ENCODE measurements at places on chromosomes 2 and 18. TPM values are rescaled to one million over a fixed set of nuclear protein-coding genes. Genes with fewer than 3 reads are reported as not detected.

GRCh38 chr18:48887294-48887904 is 63.4 kb downstream of the SMAD7 start:
- no peak overlapping the region for H3K4me3 ChIP-seq
- no peak for DNase-seq
- H3K36me3 ChIP-seq, result no peaks in the 10 kb centered on the region
- H3K27me3 ChIP-seq, result no peaks in the 10 kb centered on the region
- peaks cover 2% of the 10 kb centered on the region for H3K4me1 ChIP-seq

- H3K36me3 ChIP-seq, result no peaks in the 10 kb centered on the region
- no peak overlapping the region for H3K4me3 ChIP-seq
- peaks cover 11% of the 10 kb centered on the region for H3K27me3 ChIP-seq
- H3K27ac ChIP-seq, result no peak overlapping the region
- no peaks in the 10 kb centered on the region for H3K4me1 ChIP-seq
- no peak for DNase-seq
Measured at GRCh38 chr2:138814123-138814898, 34.1 kb upstream of the NXPH2 start.

DNA sequence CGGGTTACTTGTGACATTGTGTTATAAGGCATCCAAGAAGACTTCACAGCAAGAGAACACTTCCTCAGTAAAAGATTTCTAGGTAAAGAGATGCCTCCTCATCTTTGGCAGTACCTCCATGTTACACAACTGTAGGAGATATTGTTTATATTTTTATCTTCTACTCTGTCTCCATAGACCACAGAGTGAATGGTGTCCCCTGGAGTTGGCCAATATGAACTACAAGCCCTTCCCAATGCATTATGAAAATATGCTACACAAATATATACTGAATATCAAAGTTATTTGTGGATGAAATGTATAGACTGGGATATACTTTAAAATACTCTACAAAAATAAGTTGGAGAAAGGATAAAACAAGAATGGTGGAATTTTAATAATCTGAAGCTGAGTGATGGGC is 46.7 kb downstream of the MBOAT2 start:
- DNase-seq, result no peak
- no peaks in the 10 kb centered on the region for H3K27me3 ChIP-seq
- no peaks in the 10 kb centered on the region for H3K4me1 ChIP-seq
- no peak overlapping the region for H3K4me3 ChIP-seq
- H3K27ac ChIP-seq, result no peak overlapping the region
- no peaks in the 10 kb centered on the region for H3K36me3 ChIP-seq

GRCh38 chr2:217672472-217672871 is 330.3 kb downstream of the TNS1 start:
- DNase-seq, result no peak
- no peak overlapping the region for H3K27ac ChIP-seq
- H3K4me1 ChIP-seq, result no peaks in the 10 kb centered on the region
- H3K36me3 ChIP-seq, result no peaks in the 10 kb centered on the region
- H3K4me3 ChIP-seq, result no peak overlapping the region

DNA sequence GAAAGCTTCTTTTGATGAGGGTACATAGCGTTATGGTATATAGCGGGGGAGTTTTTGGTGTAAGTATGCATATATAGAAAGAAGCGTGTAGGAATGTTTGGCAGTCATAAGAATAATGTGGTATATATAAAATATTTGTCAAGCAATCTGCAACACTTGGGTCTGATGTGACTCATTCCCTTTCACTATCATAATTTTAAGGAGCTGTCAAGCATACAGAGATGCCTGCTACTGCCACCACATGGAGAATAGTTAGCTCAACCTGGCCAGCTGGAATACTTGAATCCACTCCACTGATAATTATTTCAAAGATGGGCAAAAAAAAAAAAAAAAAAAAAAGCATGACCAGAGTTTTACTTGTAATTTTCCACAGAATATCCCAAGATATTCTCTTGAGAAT is 559.8 kb upstream of the REG3G start:
- H3K4me3 ChIP-seq, result no peak overlapping the region
- H3K36me3 ChIP-seq, result no peaks in the 10 kb centered on the region
- DNase-seq, result no peak
- no peak overlapping the region for H3K27ac ChIP-seq
- H3K4me1 ChIP-seq, result no peaks in the 10 kb centered on the region
- no peaks in the 10 kb centered on the region for H3K27me3 ChIP-seq

DNA sequence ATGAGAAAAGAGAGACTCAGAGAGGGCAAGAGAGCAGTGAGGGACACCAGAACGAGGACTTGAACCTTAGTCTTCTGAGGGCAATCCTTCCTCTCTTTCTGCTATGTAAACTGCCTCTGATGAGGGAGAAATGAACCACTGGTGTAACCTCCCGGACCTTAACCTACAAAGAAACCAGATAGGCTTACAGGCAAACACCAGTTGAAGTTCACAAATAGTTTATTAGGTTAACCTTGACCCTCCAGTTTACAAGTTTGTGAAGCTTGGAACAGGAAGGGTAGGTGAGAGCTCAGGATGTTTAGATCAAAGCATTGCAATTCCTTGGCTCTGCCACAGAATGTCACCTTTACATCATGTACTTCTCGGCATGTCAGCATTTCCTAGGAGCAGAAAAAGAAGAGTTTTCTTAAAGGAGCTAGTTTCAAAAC is 486.4 kb upstream of the SPRED2 start:
- no peaks in the 10 kb centered on the region for H3K27me3 ChIP-seq
- H3K27ac ChIP-seq, result no peak overlapping the region
- DNase-seq, result no peak
- H3K36me3 ChIP-seq, result no peaks in the 10 kb centered on the region
- no peak overlapping the region for H3K4me3 ChIP-seq
- no peaks in the 10 kb centered on the region for H3K4me1 ChIP-seq

DNA sequence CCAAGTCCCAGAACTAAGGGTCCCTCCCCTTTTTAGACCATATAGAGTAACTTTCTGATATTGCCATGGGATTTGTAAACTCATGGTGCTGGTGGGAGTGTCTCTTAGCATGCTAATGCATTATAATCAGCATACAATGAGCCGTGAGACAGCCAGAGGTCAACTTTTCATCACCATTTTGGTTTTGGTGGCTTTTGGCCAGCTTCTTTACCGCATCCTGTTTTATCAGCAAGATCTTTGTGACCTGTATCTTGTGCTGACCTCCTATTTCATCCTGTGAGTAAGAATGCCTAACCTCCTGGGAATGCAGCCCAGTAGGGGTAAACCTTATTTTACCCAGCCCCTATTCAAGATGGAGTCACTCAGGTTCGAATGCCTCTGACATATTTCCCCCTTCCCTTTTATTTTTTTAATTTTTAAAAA is 148.2 kb downstream of the PHLPP1 start:
- H3K4me1 ChIP-seq, result no peaks in the 10 kb centered on the region
- no peak overlapping the region for H3K27ac ChIP-seq
- no peaks in the 10 kb centered on the region for H3K36me3 ChIP-seq
- no peaks in the 10 kb centered on the region for H3K27me3 ChIP-seq
- no peak for DNase-seq
- no peak overlapping the region for H3K4me3 ChIP-seq

GRCh38 chr2:125543968-125544514 is 1111.9 kb upstream of the GYPC start:
- no peaks in the 10 kb centered on the region for H3K36me3 ChIP-seq
- no peak for DNase-seq
- no peaks in the 10 kb centered on the region for H3K4me1 ChIP-seq
- no peak overlapping the region for H3K4me3 ChIP-seq
- H3K27me3 ChIP-seq, result no peaks in the 10 kb centered on the region

The TLX2 gene
- total RNA-seq, result 0.14 TPM

The CPO gene
- not detected for total RNA-seq

The SCYGR7 gene
- not detected for total RNA-seq

Measured in CD4-positive, alpha-beta T cell (primary cell).